ENCODE measurements at places on chromosomes 6 and 20. TPM values are rescaled to one million over a fixed set of nuclear protein-coding genes. Genes with fewer than 3 reads are reported as not detected.

The PHACTR3 gene
- total RNA-seq = not detected

DNA sequence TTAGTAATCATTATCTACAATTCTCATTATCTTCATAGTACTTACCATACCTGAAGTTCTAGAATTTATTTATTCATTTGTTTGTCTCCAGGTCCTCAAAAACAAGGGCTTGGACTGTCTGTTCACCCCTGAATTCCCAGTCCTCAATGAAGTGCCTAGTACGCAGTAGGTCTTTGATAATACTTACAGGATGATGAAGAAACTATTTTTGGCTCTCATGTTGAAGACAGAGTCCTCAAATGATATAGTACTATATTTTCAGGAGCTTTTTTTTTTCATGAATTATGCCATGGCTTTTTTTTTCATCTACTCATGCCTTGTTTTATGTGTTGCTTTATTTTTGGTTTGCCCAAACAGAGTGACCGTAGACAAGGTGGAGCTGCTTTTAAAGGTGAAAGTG is 66.5 kb downstream of the NDUFAF5 start:
- H3K36me3 ChIP-seq = no peaks in the 10 kb centered on the region
- no peak overlapping the region for H3K4me3 ChIP-seq
- no peak overlapping the region for H3K27ac ChIP-seq
- no peak for DNase-seq
- peaks cover 6% of the 10 kb centered on the region for H3K27me3 ChIP-seq

DNA sequence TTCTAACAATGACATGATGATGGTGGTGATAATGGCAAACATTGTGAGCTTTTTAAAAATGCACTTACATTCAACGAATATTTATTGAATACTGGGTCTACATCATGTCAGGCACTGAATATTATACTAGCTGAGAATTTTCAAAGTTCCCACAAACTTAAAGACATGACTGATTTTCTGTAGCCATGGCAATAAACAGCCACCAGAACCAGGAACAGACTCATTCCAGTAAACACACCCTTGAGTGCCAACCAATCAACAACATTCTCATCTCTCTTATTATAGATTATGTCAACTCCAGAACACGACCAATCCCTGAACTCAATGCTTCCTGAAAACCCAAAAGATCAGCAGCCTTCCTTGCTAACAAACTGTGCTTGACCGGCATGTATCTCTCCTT is 212.4 kb upstream of the RUNX2 start:
- H3K4me1 ChIP-seq = peaks cover 18% of the 10 kb centered on the region
- H3K36me3 ChIP-seq = peaks cover 7% of the 10 kb centered on the region
- no peak overlapping the region for H3K4me3 ChIP-seq
- H3K27me3 ChIP-seq = no peaks in the 10 kb centered on the region

GRCh38 chr6:156423829-156424228 is 353.3 kb upstream of the ARID1B start:
- peaks cover 26% of the 10 kb centered on the region for H3K4me1 ChIP-seq
- H3K27me3 ChIP-seq = peaks cover 4% of the 10 kb centered on the region
- peak overlapping the region; percentile 78 for H3K27ac ChIP-seq
- DNase-seq = peak; percentile 73

The LY6G5C gene
- 3.5 TPM for total RNA-seq

DNA sequence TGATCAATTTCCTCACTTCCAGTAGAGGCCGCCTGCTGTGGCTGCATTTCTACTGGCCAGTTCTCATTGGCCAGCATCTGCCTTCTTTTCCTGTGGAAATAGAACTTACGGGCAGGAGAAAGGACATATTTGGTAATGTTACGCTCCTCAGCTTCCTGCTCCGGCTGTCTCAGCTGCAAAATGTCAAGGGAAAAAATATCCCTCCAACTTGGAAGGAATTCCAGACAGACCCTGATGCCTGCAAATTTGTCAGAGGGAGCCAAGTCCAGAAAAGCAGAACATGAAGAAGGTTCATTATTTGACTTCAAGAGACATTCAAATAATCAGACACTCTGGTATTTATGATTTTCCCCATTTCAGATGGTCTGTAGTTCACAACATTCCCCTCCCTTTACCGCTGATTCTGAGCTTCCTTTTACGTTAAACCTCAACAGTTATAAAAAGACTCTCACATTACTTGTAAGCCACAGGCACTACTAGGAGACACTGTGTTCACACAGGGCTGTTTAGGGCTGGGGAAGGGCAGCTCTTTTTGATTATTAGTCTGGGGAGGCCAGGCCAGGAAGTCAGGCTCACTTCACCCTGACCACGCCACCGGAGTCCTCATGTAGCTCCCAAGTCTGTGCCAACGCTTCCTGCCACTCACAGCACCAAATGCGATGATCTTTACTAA is 179.6 kb upstream of the CCN2 start:
- no peak overlapping the region for H3K27ac ChIP-seq
- DNase-seq = no peak
- H3K4me1 ChIP-seq = peaks cover 2% of the 10 kb centered on the region
- no peak overlapping the region for H3K4me3 ChIP-seq

The ADA gene
- total RNA-seq = 98.8 TPM

- peaks cover 20% of the 10 kb centered on the region for H3K27me3 ChIP-seq
- DNase-seq = peak; percentile 58
- H3K27ac ChIP-seq = peak overlapping the region; percentile 92
- H3K4me3 ChIP-seq = peak overlapping the region; percentile 93
These were observed 778 bp downstream of the PSMG4 start for GRCh38 chr6:3259491-3259958.

GRCh38 chr6:24539416-24539815 is 44.6 kb downstream of the ALDH5A1 start:
- no peak overlapping the region for H3K27ac ChIP-seq
- no peaks in the 10 kb centered on the region for H3K27me3 ChIP-seq
- no peak for DNase-seq
- H3K4me3 ChIP-seq = no peak overlapping the region

GRCh38 chr6:87623248-87623647 is 33.3 kb downstream of the ORC3 start:
- H3K27me3 ChIP-seq = no peaks in the 10 kb centered on the region
- no peak for DNase-seq
- peaks cover 36% of the 10 kb centered on the region for H3K36me3 ChIP-seq

The RIMS1 gene
- total RNA-seq = not detected

- H3K36me3 ChIP-seq = no peaks in the 10 kb centered on the region
- no peak overlapping the region for H3K4me3 ChIP-seq
- H3K4me1 ChIP-seq = no peaks in the 10 kb centered on the region
- peak; percentile 58 for DNase-seq
- H3K27me3 ChIP-seq = peaks cover 21% of the 10 kb centered on the region
These were observed 112.6 kb upstream of the RALGAPA2 start for GRCh38 chr20:20824924-20825584.

The STXBP5 gene
- total RNA-seq = 19.4 TPM

The RPS6KA2 gene
- total RNA-seq = 5.7 TPM

- H3K4me3 ChIP-seq = no peak overlapping the region
- no peaks in the 10 kb centered on the region for H3K36me3 ChIP-seq
- DNase-seq = no peak
- peak overlapping the region; percentile 16 for H3K27ac ChIP-seq
- peaks cover 15% of the 10 kb centered on the region for H3K4me1 ChIP-seq
These were observed 36.3 kb upstream of the SLCO4A1 start for GRCh38 chr20:62606016-62606415.

The FBXL4 gene
- total RNA-seq = 12.5 TPM

DNA sequence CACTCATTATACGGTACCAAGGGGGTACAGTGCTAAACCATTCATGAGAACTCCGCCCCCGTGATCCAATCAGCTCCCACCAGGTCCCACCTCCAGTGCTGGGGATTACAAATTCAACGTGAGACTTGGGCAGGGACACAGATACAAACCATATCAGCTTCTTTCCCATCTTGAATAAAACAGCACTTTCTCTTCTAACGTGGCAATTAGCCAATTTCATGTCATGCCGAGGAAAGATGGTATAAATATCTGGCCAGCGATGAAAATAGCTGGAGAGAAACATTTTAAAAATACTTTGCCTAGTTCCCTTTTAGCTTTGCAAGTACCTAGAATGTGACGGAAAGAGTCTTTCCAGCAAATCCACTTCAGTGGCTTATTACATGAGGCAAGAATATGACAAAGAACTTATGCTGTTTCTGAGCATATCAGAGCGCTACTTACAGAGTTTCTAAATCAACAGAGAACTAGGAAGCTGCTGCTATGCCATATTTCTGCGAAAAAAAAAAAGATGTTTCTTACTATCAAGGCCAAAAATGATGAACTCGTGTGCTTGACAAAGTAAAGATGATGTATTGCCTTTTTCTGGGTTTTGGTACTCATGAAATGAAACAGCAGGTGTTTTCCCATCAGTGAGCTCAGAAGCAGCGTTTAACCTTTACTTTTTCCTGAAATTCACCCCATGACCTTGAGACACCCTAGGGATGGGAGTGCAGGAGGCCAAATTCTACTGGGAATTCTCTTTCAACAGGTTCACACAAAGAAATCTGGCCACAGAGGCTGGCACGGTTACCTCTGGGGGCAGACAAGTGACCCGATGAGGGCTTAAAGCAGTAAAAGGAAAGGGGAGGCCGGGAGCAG is 37.9 kb downstream of the AGPAT4 start:
- H3K4me3 ChIP-seq = no peak overlapping the region
- H3K36me3 ChIP-seq = peaks cover 10% of the 10 kb centered on the region
- no peaks in the 10 kb centered on the region for H3K27me3 ChIP-seq

The HEY2 gene
- total RNA-seq = 0.11 TPM

DNA sequence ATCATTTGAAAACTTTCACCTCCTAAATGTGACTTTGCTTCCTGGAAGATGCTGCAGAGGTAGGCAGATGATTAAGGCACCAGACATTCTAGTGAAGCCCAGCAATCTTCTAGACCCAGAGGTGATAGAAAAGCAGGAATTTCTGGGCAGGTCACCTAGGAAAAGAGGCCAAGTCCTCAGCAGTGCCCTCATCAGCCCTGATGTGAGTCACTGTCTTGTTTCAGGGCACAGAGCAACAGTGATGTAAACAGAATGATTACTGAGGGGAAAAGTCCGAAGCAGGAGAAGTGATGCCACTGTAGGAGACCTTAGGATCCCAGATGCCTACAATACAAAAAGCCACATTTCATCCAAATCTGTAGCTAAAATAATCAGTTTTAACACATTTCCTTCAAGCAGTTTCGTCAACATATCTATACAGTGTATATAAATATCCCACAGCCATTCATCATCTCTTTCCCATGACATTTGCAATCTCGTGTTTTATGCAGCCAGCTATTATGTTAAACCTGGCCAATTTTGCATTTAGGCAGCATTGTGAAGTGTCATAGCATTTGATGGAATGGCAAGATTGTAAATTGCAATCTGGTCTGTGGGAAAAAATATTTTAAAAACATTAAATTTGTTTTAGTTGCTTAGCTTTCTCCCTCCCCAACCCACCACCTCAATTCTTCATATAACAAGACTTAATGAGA is 401.2 kb upstream of the RNF217 start:
- no peak for DNase-seq
- no peaks in the 10 kb centered on the region for H3K4me1 ChIP-seq
- no peaks in the 10 kb centered on the region for H3K27me3 ChIP-seq
- no peak overlapping the region for H3K27ac ChIP-seq
- no peak overlapping the region for H3K4me3 ChIP-seq

DNA sequence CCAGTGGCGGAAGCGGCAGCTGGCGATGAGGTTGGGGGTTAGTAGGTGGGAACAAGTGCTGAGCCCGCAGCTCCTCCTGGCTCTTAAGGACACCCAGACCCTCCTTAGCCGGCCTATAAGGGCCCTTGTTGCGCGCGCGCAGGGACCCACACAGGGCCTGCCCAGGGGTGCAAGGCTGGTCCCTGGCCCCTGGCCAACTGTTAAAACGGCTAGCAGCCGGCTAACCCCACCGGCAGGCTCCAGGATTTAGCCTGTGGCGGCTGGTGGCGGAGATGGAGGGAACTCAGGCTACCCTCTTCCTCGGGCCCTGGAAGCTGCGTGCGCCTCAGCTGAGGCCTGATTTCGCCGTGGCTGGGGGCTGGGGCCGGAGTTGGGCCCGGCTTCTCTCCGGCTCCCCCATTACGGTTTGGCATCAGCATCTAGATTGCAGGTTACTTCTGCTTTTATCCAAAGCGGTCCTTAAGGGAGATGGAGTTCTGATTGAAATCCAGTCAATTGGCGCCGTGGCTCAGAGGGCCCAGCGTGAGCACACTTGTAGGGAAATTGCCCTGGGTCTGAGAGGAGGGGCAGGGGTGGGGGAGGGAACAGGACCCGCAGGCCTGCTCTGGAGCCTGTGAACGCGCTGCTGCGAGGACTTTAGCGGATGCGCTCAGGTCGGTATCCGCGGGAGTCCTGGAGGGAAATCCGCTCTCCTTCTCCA is 36.9 kb upstream of the CCDC167 start:
- H3K36me3 ChIP-seq = no peaks in the 10 kb centered on the region
- peaks cover 3% of the 10 kb centered on the region for H3K4me1 ChIP-seq
- H3K27ac ChIP-seq = no peak overlapping the region
- no peak for DNase-seq

GRCh38 chr6:30732237-30732943 is 10.1 kb downstream of the FLOT1 start:
- DNase-seq = no peak
- peaks cover 54% of the 10 kb centered on the region for H3K4me1 ChIP-seq
- H3K4me3 ChIP-seq = peak overlapping the region; percentile 53
- no peaks in the 10 kb centered on the region for H3K27me3 ChIP-seq

The NCOA5 gene
- 27.8 TPM for total RNA-seq

GRCh38 chr6:53795340-53795701 is 516 bp downstream of the LRRC1 start:
- H3K4me1 ChIP-seq = peaks cover 16% of the 10 kb centered on the region
- H3K4me3 ChIP-seq = peak overlapping the region; percentile 99
- H3K27ac ChIP-seq = peak overlapping the region; percentile 59
- DNase-seq = no peak
- H3K36me3 ChIP-seq = no peaks in the 10 kb centered on the region

The APMAP gene
- total RNA-seq = 64.6 TPM

- H3K4me3 ChIP-seq = no peak overlapping the region
- H3K36me3 ChIP-seq = no peaks in the 10 kb centered on the region
- DNase-seq = no peak
These were observed 459.2 kb downstream of the RNF144B start for GRCh38 chr6:18846327-18846726.

DNA sequence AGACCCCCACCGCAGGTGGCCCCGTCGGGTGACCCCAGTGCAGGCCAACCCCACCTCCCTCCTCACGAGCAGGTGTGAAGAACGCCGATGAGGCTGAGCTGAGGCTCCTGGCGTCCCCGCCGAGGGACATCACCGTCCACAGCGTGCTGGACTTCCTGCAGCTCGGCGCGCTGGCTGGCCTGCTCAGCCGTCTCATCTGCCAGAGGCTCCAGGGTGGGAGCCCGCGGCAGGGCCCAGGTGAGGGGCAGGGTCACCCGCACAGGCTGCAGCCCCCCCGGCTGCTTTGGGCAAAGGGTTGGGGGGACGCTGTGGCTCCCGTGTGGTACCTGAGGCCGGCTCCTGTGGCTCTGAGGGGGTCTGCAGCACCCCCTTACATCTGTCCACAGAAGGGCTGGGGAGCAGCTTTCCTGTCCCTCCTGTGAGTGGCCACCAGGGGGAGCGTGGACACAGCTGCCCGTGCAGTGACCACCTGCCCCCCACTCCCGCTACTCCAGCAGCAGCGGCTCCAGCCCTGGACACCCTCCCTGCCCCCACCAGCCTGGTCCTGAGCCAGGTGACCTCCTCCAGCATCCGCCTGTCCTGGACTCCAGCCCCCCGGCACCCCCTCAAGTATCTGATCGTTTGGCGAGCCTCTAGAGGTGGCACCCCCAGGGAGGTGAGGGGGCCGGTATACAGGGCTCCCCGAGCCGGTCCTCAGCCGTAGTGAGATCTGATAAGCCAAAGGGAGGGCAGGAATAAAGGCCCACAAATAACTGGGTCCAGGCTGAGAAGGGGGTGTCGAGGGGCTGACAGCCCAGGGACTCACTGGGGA is 16.5 kb downstream of the COL20A1 start:
- H3K27ac ChIP-seq = no peak overlapping the region
- H3K36me3 ChIP-seq = no peaks in the 10 kb centered on the region
- peak; percentile 55 for DNase-seq
- no peaks in the 10 kb centered on the region for H3K4me1 ChIP-seq
- H3K27me3 ChIP-seq = no peaks in the 10 kb centered on the region
- H3K4me3 ChIP-seq = no peak overlapping the region

The ZNF334 gene
- total RNA-seq = 1.9 TPM
